ENCODE measurements at places on chromosomes 6 and 20.
A peak's percentile ranks its signal among the peaks of the same experiment; 100 is the strongest.

DNA sequence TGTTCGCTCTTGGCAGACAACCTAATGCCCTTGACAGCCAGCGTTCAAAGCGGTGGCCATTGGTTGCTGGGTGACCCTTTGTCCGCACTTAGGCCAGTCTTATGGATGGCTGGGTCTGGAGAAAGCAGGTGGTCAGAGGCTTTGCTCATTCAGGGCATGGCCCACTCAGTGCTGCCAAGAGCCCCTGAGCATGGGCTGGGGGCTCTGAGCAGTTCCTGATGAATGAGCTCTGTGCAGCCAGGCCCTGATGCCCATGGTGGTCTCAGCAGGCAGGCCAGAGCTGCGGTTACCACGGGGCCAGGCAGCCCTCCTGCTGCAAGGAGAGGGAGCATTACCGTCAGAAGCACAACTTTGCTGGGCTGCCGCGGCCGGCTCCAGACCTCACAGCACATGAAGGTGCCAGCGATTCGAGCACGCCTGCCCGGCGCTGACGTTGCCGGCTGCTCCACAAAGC is 36.3 kb downstream of the CDH4 start:
- DNase-seq, result no peak

- no peak for DNase-seq
Observed at GRCh38 chr6:40074306-40075055, 140.2 kb upstream of the MOCS1 start.

- no peak for DNase-seq
Observed at GRCh38 chr6:45795678-45796077, 220.0 kb downstream of the CLIC5 start.

- peak; percentile 72 for DNase-seq
Observed at GRCh38 chr20:63495741-63496595, 2.9 kb downstream of the EEF1A2 start.

GRCh38 chr20:36096435-36096834 is 58.1 kb upstream of the EPB41L1 start:
- DNase-seq, result no peak

GRCh38 chr6:11292594-11293236 is 60.2 kb upstream of the NEDD9 start:
- DNase-seq, result no peak

GRCh38 chr6:10140136-10140535 is 274.7 kb downstream of the TFAP2A start:
- no peak for DNase-seq

DNA sequence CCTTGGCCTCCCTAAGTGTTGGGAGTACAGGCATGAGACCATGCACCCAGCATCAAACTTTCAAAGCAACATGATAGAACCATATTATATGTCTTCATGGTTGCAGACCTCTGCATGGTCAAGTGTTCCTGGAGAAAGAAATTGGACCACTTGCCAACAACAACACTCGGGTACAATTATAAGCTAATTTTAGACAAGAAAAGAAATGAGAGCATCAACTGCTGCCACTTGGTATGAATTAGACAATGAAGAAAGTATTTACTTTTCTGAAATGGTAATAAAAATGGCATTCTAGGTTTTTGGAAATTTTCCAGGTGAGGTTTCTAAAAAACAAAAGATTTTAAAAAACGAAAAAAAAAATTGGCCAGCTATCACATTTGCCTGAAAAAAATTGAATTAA is 7.7 kb upstream of the PM20D2 start:
- no peak for DNase-seq

DNA sequence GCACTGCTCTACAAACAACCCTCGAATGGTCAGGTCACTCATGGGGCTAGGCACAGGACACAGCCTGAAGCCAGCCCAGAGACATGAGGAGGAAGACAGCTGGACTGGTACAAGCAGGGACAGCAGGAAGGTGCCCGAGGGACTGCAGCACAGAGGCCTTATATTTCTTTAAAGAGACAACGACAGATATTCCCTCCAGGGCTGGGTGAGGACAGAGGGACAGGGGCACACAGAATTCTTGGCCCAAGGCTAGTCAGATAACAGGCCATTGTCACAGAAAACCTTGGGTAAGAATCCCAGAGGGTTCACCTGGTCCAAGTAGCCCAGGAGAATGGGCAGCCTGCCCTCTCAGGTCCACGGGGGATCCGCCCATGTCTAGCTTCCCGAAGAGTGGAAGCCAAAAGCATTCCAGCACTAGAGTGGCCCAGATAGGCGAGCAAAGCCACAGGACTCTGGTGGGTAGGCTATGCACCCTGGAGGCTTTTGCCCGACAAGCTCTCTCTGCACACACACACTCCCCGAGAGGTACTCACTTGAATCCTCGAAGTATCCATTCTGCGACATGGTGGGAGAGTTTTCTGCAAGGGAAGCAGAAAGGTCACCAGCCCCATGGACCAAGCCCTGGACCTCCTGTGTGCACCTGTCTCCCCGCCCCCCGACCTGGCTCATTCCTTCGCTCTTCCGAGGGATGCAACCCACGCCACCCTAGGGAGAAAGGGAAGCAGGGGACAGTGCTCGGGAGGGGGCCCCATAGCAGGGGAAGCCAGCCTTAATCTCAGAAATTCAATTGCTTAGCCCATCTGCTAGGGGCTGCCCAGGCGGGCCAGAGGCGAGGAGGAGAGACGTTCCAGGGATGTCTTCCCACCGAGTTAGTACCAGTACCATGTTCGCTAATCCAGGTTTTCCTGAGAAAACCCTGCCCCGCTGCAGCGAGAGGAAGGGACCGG is 1.7 kb downstream of the SLC4A11 start:
- no peak for DNase-seq

GRCh38 chr20:21529863-21530262 is 16.0 kb upstream of the NKX2-2 start:
- DNase-seq, result no peak

DNA sequence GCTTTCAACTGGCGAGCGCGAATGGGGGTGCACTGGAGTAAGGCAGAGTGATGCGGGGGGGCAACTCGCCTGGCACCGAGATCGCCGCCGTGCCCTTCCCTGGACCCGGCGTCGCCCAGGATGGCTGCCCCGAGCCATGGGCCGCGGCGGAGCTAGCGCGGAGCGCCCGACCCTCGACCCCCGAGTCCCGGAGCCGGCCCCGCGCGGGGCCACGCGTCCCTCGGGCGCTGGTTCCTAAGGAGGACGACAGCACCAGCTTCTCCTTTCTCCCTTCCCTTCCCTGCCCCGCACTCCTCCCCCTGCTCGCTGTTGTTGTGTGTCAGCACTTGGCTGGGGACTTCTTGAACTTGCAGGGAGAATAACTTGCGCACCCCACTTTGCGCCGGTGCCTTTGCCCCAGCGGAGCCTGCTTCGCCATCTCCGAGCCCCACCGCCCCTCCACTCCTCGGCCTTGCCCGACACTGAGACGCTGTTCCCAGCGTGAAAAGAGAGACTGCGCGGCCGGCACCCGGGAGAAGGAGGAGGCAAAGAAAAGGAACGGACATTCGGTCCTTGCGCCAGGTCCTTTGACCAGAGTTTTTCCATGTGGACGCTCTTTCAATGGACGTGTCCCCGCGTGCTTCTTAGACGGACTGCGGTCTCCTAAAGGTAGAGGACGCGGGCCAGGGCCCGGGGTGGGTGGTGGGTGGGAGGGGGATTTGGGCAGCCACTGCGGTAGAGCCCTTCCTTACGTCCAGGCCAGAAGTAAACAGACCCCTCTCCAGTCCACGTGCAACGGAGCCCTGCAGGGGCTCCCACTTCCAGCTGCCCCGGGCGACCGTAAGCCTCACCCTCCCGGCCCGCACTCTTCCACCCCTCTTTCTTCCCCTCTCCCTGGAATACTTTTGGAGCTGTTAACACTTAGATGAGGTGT is 998 bp downstream of the BMP2 start:
- DNase-seq, result no peak

- no peak for DNase-seq
Observed at GRCh38 chr6:139825935-139826374, 451.5 kb upstream of the CITED2 start.

DNA sequence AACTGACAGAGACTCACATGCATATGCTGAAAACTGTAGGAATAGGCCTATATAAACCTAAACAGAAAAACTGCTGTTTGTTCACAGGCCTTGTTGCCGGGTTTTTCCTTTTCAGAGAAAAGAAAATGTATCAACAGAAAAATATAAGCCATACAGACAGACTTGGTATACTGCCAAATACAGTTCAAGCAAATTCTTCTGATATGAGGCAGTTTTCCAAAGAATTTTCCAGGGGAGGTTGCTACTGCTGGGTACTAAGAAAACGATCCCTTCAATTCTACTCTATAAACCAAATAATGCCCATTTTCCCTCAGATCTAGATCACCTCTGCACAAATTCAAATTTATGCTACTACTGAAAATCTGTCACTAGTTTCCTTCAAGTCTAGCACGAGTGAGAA is 59.4 kb downstream of the ME1 start:
- DNase-seq, result no peak

DNA sequence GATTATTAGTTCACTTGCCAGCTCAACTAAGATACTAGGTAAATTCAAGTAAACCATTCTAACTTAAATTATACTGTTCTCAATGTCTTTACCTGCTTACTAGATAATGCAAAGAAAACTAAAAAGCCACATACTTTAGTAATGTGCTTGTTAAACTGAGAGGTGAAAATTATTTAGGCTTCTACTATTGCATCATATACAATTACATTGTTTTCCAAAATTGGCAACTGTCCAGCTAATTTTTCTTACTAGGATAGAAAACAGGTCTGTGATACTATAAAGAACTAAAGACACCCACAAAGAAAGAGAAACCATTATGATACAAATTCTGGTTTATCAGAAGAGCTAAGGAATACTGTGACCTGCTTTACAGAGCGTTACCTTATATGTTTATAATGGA is 45.6 kb upstream of the ALDH8A1 start:
- DNase-seq, result no peak

DNA sequence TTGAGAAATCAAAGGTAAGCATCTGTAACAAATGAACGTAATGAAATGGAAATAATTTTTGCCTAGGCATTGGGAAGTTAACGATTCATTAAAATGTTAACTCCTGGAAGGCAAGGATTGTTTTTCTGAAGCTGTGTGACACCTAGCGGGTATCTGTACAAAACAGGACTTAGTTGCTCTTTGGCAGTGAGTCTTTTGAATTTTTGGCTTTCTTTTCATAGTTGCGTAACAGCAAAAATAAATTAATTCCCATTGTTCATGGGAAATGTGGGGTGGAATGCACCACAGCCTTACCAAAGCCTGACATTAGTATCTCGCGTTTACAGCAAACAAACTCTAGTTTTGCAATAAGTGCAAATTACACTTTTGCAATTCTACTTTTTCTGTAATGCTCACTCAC is 92.7 kb upstream of the DTNBP1 start:
- no peak for DNase-seq

DNA sequence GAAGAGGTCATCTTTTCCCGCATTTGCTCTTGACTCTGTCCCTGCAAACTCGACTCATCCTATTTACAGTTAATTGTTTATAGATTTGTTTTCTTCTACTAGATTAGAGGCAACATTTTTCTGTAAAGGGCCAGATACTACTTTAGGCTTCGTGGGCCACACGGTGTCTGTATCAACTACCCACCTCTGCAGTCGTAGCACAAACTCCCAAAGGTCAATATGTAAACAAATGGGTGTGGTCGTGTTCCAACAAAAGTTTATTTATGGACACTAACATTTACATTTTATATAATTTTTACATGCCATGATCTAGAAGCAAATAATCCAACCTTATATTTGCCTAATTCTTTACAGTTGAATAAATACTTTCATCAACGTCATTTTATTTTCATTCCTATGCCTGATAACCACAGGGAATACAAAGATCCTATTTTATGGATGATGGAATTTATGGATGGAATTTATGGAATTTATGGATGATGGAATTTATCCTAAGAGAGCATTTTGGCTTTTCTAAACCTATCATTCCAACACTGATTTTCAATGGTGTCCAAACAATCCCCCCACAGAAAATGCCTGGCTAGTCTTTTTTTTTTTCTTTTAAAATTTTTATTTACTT is 232.8 kb downstream of the MYLK4 start:
- DNase-seq, result no peak

Measured in CD4-positive, alpha-beta T cell treated with Interleukin-15 for 1 hour (primary cell).